ENCODE measurements at places on chromosomes 7 and 10.

GRCh38 chr7:84912993-84913635 is 273.7 kb downstream of the SEMA3D start:
- DNase-seq: peak; percentile 6

GRCh38 chr10:15213461-15213861 is 45.0 kb upstream of the NMT2 start:
- no peak for DNase-seq

- no peak for DNase-seq
Observed at GRCh38 chr7:159010937-159011721, 133.5 kb downstream of the VIPR2 start.

GRCh38 chr10:132611986-132612385 is 74.4 kb downstream of the INPP5A start:
- no peak for DNase-seq

GRCh38 chr7:80496586-80496985 is 15.3 kb downstream of the GNAT3 start:
- peak; percentile 28 for DNase-seq

DNA sequence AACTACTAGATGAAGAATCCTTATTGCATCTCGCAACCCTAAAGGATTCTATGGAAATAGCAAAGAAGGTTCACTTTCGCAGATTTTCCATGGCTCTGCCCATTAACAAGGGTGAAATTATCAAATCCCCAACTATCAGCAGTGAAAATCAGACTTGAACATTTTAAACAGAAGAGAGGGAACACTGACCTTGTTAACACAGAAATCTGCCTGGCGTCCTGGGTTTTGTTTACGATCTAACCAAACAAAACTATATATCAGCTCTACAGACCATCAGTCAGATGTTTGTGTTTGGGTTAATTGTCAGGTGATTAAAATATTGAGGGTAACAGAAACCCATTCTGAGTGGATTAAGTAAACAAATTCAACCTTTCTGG is 1.9 kb downstream of the CTTNBP2 start:
- no peak for DNase-seq

DNA sequence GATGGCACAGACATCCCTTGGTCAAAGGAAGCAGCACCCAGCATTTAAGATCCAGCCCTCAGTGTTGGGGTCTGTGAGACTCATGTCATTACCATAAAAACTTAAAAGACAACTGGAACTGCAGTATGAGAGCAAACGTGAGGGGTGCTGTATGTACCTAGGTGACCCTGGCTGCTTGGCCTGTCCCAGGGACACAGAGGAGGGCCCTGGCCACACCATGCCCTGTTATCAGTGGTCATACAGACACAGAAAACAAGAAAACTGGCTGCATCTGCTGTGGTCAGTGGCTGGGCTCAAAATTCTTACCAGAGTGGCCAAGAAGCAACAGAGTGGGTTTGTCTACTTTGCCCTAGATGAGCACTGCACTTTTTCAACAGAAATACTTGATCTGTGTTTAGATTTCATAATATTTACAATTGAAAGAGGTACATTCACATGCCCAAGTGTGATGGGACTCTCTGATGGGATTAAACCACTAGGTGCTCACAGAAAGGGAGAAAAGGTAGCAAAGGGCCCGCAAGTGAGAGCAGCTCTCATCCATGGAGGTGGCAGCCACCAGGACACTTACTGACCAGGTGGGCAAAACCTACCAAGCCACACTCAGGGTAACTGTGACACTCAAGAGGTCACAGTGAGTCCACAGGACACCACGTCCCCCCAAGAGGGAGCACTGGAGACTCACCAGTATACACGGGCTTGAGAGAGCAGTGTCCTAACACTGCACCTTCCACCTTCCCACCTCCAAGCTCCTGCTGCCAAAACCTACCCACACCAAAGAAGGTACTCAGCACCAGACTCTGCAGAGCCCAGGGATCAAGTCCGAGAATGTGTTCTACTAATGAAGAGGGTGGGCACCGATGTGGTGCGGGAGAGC is 68.1 kb upstream of the CAMK2B start:
- no peak for DNase-seq

- DNase-seq: no peak
Observed at GRCh38 chr10:102683736-102684135, 30.5 kb downstream of the ARL3 start.

GRCh38 chr10:84026821-84027257 is 112.5 kb upstream of the GHITM start:
- DNase-seq: no peak

DNA sequence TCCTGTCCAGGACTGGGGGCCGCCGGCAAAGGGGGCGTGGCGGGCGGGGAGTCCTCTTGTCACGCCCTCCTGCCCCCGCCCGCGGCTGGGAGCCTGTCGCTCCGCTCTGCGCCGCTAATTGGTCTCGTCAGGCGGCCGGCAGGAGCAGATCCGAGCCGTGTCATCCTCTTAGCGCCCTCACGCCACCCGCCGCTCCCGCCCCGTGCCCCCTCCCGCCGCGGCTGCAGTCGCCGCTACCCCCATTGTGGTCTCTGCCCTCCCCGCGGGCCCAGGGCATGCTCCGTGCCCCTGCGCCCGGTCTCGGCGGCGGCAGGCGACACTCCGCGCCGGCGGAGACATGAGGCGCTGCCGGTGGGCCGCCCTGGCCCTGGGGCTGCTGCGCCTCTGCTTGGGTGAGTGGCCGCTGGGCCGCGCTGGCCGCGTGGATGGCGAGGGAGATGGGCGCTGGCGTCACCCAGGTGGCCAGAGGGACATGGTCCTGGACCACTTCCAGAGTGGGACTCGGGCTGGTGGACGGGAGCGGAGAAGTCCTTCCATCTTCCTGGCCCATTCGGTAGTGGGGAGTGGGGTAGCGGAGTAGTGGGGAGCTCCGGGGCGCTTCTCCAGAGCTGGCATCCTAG is at the start of gene CDHR1:
CDHR1 (plus strand) TSS at position 114 of the 620 bp plus-strand sequence; CDS start at position 338, 224 bp downstream.
- DNase-seq: peak; percentile 17

GRCh38 chr10:19889256-19889655 is 73.0 kb downstream of the PLXDC2 start:
- no peak for DNase-seq

DNA sequence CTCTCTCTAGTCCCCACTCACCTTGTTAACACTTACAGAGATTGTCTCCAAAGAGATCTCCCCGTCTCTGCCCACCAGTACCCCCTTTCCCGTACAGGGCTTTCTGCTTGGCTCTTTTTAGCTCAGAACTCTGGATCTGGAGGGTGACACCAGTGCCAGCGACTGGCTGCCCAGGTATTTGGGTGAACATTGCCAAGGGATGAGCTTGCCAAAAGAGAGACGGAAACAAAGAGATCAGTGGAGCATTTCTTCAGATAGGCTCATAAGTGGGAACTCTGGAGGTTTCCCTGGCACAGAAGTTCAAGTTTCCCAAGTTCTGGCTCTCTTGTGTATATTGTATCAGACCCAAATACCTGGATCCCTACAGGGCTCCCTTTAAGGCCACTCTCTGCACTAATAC is 30.0 kb downstream of the STRIP2 start:
- DNase-seq: no peak

- DNase-seq: no peak
Observed at GRCh38 chr10:61486738-61487396, 33.7 kb upstream of the TMEM26 start.

GRCh38 chr7:48083114-48083830 is 5.8 kb upstream of the UPP1 start:
- peak; percentile 95 for DNase-seq

DNA sequence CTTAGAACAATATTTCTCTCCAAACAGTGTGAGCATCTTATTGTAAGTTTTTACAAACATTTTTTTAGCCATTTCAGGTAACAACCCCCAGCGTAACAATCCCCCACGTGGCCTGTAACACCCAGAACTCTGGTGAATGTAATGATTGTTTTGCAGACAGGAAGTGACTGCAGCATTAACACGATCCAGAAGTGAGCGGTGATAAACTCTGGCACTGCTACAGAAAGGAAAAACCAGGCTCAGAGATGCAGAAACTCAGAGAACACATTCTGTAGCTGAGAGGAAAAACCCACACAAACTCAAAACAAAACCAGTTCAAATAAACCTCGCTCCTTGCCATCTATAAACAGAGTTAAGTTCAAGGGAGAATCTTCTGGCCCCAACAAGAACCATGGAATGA is 285.7 kb downstream of the FGFR2 start:
- peak; percentile 13 for DNase-seq

GRCh38 chr10:120156614-120157274 is 264.2 kb downstream of the SEC23IP start:
- no peak for DNase-seq

GRCh38 chr10:71250842-71251241 is 38.5 kb downstream of the UNC5B start:
- no peak for DNase-seq

- no peak for DNase-seq
Observed at GRCh38 chr7:39501358-39501757, 64.8 kb upstream of the YAE1 start.

Data from RPMI7951 (cell line).